ENCODE measurements at places on chromosomes 16 and 17.

DNA sequence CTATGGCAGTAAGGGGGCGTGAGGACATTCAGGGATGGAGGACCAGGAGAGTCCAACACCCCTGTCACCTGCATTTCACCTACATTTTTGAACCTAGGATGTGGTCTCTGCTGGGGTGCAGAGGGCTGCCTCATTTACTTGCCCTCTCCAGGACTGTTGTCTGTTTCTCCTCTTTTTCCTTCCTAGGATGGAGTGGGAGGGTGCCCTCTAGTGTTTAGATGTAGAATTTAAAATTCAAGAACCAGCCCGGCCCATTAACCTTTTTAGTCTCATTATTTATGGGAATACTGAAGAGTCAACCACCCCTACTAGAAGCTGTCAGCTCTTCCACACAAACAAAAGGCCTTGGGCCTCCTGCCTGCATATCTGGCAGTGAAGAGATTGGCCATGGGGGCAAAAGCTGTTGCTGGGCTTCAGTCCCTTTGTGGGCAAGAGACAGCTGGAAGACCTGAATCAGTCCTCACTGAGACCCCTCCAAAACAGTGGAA is 2.5 kb upstream of the STARD3 start:
- no peak for DNase-seq

- no peak for DNase-seq
Observed at GRCh38 chr17:28112181-28112580, 69.7 kb downstream of the NLK start.

DNA sequence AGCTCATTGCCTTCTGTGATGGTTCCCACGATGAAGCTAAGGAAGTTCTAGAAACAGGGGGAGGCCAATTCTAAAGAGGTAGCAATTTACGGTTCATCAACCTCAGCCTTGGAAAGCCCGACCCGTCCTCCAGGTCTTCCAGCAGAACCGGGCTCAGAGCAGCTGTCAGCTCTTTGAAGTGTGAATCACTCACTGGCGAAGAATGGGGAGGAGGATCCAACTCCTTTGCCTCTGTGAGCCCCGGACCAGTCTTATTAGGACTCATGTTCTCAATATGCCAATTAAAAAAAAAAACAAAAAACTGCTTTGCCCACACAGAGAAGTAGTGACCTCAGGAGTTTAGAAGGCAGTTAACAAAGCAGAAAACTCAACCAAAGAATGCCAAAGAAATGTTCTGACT is 31.4 kb downstream of the STX8 start:
- no peak for DNase-seq

DNA sequence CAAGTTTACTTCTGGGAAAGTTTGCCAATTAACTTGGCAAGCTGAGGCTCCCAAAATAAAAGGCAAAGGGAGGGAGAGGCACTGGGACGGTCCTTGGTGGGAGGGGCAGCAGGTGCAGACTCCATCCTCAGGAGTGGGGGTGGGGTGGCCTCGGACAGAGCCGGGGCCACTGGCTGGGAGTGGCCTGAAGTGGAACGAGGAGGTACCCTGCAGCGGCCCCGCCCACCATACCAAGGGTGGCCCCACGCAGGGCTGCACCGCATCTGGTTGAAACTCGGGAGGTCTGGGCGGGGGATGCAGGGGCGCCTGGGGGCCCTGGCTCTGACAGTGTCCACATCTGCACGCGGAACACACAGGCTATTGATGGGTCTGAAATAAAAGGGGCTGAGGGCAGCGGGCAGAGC is 42.4 kb upstream of the SLC38A10 start:
- no peak for DNase-seq

DNA sequence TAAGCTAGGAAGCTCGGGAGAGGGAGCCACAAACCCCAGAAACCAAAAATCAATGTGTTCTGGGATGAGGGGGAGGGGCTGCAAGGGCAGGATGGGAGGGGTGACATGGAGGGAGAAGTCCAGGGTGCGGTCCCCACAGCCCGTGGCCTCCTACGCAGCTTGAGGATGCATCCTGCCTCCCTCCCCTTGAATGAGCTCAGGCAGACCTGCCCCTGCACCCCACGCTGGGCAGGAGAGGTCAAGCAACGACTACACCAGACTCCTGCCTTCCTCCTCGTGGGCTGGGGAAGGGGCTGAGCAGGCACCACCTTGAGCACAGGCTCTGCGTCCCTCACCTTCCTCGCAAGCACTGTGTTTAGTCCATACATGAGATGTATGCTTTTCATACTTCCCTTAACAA is 3.9 kb downstream of the ANKRD13B start:
- no peak for DNase-seq

GRCh38 chr16:31461201-31461920 is 2.1 kb downstream of the ARMC5 start:
- DNase-seq = no peak

DNA sequence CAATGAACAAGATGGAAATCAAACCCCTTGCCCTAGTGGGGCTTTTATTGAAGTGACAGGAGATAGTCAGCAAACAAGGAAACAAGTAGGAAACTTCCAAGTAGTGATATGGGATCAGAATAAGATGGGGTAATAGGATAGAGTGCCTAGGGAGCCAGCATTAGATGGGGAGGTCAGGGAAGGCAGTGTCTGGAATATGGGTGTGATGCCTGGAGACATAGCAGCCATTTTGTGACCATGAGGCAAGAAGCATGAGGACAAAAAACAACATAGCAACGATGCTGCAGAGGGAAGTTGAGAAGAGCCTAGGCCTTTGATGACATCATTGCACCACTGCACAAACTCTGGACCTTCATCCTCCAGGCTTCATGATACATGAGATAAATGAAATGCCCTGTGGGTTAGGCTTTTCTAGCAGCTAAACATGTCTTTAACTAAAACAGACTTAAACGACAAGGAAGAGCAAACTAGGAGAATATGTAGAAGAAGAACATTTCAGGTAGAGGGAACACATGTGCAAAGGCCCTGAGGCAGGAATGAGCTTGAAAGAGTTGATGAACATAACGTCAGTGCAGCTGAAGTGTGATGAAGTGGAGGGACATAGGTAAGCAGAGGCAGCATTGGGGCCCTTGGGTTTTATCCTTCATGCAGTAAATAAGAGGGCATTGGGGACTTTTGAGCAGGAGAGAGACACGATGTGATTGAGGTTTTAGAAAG is 18.2 kb upstream of the TMEM11 start:
- no peak for DNase-seq

All from stimulated activated CD8-positive, alpha-beta memory T cell treated with anti-CD3 and anti-CD28 coated beads, Interleukin-2, amount 100 ng/mL, for 48 hours (primary cell).